ENCODE measurements at places on chromosomes 16 and 17.

GRCh38 chr16:49618955-49619354 is 237.0 kb downstream of the ZNF423 start:
- no peak for DNase-seq

DNA sequence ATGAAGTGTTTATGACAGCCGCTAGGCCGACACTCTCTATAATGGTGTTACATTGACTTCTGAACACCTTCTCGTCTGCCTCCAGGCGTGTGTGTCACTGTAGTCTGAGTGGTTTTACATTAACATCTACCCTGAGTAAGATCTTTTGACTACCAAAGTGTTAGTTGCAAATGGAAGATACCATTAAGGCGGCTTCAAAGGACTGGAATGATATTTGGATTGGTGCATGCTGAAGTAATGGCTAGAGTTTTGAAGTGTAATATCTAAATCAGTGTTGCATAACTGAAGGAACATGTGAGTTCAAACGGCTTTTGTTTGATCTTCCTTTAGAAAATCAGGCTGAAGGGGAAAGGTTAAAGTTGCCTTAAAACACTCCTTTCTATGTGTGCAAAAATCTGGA is 52.2 kb downstream of the BCAS3 start:
- DNase-seq, result no peak

DNA sequence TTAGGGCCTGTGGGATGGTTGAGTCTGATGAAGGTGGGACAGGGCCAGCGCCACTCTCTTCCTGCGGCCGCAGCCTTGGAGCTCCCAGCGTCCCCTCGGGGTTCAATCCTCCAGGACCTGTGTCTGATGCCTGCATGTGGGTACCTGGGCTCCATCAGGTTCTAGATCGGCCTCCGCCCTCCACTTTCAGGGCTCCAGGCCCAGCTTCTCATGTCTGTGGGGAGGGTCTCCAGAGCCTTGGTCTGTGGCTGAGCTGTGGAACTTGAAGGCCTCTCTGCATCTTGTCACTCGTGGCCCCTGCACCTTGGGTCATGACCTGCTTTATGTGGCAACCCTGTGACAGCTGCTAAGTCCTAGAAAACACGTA is 89.8 kb upstream of the ZNF750 start:
- DNase-seq, result no peak

DNA sequence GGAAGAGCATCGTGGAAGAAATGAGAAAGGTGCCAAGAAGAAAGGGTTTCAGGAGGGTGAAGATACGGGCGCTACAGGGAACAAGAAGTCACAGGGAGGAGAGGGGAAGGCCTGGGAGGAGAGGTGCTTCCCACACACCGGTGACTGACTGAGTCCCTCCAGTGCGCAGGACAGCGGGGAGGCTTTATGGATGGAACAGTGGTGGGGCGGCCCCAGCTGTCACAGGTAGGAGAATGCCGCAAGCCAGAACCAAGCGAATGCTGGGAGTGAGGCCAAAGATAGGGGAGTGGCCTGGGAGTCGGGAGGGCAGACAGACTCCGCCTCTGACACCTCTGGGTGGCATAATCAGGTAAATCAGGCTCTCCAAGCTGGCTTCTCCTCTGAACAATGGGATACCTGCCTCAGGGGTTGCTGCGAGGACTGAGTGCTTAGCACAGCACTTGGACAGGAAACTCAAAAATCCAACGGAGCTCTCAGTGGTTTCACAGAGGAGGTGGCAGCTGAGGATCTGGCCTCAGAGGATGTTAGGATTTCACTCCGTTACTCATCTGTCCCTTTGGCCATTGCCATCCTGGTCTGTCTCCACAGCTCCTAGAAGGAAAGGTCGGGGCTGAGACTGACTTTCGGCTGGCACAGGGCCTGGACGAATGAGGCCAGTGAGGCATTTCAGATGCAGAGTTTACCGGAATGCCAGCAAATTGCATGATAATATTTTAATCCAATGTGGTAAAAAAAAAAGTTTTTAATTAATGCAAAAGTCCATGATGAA is 717 bp upstream of the CNP start:
- DNase-seq, result peak; percentile 83
